ENCODE measurements at places on chromosomes 3 and 15. TPM values are rescaled to one million over a fixed set of nuclear protein-coding genes. Genes with fewer than 3 reads are reported as not detected.

Gene GUCA1C
- total RNA-seq: not detected

Gene SLC6A1
- under 0.01 TPM for total RNA-seq

Gene ITGB5
- 149 TPM for total RNA-seq

Gene MFGE8
- total RNA-seq: 23.8 TPM

Gene PIK3R4
- 48.5 TPM for total RNA-seq

Gene ISLR
- total RNA-seq: 0.07 TPM

Gene NR1I2
- not detected for total RNA-seq

Gene ROPN1
- not detected for total RNA-seq

Gene TPRA1
- total RNA-seq: 27.9 TPM

Gene ASB14
- not detected for total RNA-seq

Gene CCDC54
- not detected for total RNA-seq

Gene ARHGEF26
- 0.80 TPM for total RNA-seq

Gene CSPG5
- total RNA-seq: 0.79 TPM

Gene TTC21A
- total RNA-seq: 3.9 TPM

Gene GMNC
- not detected for total RNA-seq

Gene NPAP1
- not detected for total RNA-seq

Gene C2CD4B
- 21.7 TPM for total RNA-seq

Gene KY
- not detected for total RNA-seq

Gene SHC4
- total RNA-seq: 0.53 TPM

Gene NCBP2
- total RNA-seq: 64.3 TPM

Gene ERICH6
- not detected for total RNA-seq

Gene BLM
- 21.3 TPM for total RNA-seq

Gene GREM1
- total RNA-seq: 0.07 TPM

Gene PRSS50
- total RNA-seq: not detected

Gene SAMD7
- total RNA-seq: not detected

Gene ZBTB20
- total RNA-seq: 21.8 TPM

Gene WDR93
- 0.13 TPM for total RNA-seq

Gene UBE2E2
- 37.5 TPM for total RNA-seq

Gene SGO1
- total RNA-seq: 26.0 TPM

Gene AHSG
- total RNA-seq: not detected

Gene MAP1A
- total RNA-seq: 2.3 TPM

Gene TMC3
- not detected for total RNA-seq

Gene GABRR3
- total RNA-seq: not detected

Gene SLC22A14
- 0.13 TPM for total RNA-seq

Gene SPATA12
- total RNA-seq: 0.07 TPM

Gene SERPINI1
- 1.5 TPM for total RNA-seq

Gene ZNF860
- 3.6 TPM for total RNA-seq

Gene FGD5
- 107 TPM for total RNA-seq

Gene RBP2
- not detected for total RNA-seq

Gene DUOXA1
- total RNA-seq: not detected

Gene IL17RC
- total RNA-seq: 14.5 TPM

Gene SLC27A2
- total RNA-seq: not detected

Gene ARIH2
- total RNA-seq: 66.9 TPM

Gene WDR49
- under 0.01 TPM for total RNA-seq

Gene GYG1
- 51.3 TPM for total RNA-seq

Gene PGBD4
- 1.7 TPM for total RNA-seq

Gene FEZF2
- total RNA-seq: not detected

Gene MNS1
- total RNA-seq: 1.6 TPM

Gene CPEB1
- total RNA-seq: not detected

Gene RUBCN
- total RNA-seq: 17.2 TPM

Gene PLCH1
- 0.27 TPM for total RNA-seq
